ENCODE measurements at places on chromosomes 1 and 21. TPM values are rescaled to one million over a fixed set of nuclear protein-coding genes. Genes with fewer than 3 reads are reported as not detected.

- DNase-seq = no peak
These were observed 10.5 kb downstream of the YY1AP1 start for GRCh38 chr1:155678027-155678426.

DNA sequence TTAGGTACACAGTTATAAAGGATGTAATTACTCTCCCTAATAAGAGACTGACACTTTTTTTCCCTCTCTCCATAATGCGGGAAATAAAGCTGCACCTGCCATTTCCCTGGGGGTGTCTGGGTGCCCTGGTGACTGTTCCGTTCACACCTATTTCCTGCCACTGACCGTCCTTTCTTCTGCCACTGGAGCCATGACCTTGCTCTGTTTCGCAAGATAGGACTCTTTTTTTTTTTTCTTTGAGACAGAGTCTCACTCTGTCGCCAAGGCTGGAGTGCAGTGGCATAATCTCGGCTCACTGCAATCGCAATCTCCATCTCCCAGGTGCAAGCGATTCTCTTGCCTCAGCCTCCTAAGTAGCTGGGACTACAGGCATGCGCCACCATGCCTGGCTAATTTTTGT lies 66.1 kb upstream of the SERBP1 start:
- DNase-seq = no peak

DNA sequence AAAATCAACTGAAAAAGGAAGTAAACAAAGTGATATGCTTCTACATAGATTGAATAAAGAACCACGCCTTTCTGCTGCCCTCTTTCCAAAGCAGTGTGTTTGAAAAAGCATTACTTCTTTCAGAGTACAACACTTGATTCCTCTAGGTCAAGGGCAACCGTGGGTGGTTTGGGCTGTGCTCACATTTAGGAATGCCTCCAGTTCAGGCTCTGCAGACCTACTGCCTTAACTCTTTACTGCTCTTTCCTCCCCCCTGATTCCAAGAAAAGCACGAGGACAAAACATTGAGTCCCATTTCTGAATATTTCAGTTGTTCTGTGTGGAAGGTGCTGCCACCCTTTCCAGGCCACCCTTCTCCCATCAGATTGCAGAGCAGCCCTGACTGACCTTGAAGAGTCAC lies 45.2 kb downstream of the ADAMTS1 start:
- no peak for DNase-seq

- DNase-seq = no peak
These were observed 52.8 kb upstream of the GNG4 start for GRCh38 chr1:235702412-235702811.

RXFP4 gene
- not detected for total RNA-seq

DNA sequence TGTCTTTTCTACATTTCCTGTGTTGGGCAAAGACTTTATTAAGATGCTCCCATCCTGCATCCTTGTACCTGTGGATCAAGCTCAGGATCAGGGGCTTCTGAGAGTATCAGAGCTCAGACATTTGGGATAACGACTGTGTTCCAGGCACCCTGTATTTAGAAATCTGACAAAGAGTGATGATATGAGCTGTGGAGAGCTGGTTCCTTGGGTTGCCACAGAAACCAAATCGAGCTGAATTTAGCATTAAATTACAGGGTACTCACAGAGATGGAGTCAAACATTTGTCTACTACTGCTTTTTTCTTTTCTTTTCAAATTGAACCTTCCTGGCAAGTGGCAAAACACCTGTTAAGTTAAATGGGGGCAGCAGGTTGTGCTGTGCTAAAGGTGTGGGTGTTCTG lies 110.6 kb downstream of the XCL2 start:
- no peak for DNase-seq

DNA sequence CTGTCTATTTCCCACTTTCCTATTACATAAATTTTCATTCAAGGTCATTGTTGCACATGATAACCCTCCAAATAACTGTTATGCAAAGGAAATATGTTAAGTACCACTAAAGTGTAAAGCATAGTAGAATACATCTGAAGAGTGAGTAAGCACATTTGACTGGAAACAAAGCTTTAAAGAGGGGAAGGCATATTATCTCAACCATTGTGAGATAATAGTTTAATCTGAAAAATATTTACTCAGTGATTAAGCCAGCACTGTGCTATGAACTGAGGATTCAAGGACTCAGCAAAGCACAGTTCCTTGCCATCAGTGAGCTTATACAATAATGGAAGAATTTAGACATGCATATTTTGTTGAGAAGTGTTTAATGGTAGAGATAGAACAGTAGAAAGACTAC lies 127.4 kb downstream of the HMCN1 start:
- peak; percentile 66 for DNase-seq

RNF186 gene
- not detected for total RNA-seq

GRCh38 chr1:242854466-242854865 lies 330.0 kb upstream of the PLD5 start:
- no peak for DNase-seq

GRCh38 chr1:55073187-55073916 lies 34.0 kb downstream of the PCSK9 start:
- DNase-seq = no peak

DNA sequence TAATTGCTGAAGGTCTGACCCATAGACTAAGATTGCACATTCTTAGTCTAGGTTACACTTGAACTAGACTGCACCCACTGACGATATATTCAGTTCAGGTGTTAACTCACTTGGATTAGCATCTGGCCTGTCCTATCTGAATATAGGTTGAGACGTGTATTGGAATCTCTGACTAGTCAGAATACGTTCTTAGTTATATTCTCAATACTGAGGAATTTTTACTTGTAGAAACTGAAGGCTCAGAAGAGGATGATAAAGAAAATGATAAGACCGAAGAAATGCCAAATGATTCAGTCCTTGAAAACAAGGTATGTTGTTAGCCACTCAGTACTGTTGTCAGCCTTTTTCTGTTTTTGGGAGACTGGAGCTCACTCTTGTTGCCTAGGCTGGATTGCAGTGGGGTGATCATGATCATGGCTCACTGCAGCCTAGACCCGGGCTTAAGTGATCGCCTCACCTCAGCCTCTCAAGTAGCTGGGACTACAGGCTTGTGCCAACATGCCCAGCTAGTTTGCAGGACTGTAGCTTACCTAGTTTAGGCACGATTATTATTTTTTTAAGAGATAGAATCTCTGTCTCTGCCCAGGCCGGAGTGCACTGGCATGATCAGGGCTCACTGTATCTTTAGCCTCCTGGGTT lies 10.8 kb downstream of the CCDC17 start:
- no peak for DNase-seq

DNA sequence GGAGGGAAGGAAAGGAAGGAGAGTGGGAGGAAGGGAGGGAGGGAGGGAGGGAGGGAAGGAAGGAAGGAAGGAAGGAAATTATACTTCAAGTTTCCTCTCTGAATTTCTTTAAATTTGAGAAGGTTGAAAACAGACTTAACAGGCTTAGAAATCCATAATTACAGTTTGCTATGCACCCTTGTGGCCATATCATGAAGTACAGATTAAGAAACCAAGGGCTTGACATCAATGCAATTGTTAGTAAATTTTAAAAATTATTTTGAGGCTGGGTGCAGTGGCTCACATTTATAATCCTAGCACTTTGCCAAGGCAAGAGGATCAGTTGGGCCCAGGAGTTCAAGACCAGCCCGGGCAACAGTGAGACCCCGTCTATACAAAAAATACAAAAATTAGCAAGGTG lies 14.4 kb downstream of the ANP32E start:
- DNase-seq = no peak

DNA sequence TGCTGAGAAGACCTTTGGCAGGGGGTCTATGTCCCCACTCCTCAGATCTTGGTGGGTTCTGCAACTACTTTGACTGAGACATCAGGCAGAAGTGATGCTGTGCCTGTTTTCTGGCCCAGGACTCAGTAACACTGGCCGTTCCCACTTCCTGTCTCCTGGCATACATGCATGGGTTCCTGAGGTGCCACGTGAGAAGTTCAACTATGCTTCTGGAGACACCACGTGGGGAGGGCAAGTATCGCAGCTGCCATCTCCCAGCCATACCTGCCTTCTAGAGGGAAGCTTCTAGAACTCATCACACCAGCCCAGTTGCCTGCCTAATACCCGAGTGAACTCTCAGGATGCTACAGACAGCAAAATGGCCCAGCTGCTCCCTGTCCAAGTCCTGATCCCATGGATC lies 65.8 kb downstream of the TRABD2B start:
- no peak for DNase-seq

DNA sequence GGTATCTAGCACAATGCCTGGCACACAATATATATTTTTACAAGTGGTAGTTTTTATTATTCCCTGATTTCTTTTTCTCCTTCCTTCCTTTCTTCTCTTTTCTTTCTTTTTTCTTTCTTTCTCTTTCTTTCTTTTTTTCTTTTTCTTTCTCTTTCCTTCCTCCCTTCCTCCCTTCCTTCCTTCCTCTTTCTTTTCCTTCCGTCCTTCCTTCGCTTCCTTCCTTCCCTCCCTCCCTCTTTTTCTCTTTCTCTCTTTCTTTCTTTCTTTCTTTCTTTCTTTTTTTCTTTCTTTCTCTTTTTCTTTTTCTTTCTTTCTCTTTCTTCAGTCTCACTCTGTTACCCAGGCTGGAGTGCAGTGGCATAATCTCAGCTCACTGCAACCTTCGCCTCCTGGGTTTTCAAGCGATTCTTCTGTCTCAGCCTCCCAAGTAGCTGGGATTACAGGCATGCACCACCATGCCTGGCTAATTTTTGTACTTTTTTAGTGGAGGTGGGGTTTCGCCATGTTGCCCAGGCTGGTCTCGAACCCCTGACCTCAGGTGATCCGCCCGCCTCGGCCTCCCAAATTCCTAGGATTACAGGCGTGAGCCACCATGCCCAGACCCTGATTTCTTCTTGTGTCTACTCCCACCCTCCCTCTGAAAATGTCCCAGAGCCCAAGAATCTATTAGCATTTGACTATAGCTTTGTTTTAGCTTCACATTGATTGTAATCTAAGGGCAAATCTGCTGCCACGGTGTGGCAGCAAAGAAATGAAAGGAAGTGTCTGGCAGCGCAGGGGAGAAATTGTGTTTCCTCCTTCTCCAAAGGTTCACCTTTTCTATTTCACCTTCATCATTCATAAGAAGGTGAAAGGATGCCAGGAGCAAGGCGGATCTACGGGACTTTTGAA lies 19.9 kb upstream of the ABCB10 start:
- DNase-seq = no peak

AMY1A gene
- total RNA-seq = not detected

GRCh38 chr21:43645136-43645891 lies 14.0 kb downstream of the HSF2BP start:
- peak; percentile 59 for DNase-seq

TOR1AIP1 gene
- 20.9 TPM for total RNA-seq

PTCH2 gene
- total RNA-seq = not detected

- DNase-seq = no peak
These were observed 401 bp downstream of the ITLN1 start for GRCh38 chr1:160884579-160884978.

GRCh38 chr1:201602413-201603265 lies 63.7 kb downstream of the NAV1 start:
- peak; percentile 86 for DNase-seq

DNA sequence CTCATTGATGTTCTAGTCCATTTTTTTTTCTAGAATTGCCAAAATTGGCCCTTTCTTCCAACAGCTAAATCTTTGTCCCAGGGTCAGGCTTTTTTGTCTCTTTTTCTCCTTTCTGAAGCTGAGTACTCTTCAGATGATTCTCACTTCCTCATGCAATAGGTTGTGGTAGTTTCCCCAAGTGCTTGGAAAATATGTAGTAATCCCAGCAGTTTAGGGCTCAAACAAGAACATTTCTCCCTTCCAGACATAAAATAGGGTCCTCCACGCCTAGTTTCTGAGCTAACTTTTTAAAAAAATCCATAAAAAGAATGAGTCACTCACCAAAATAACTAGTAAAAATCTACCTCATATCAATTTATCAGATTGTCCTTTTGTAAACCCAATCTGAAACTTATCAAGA lies 10.0 kb upstream of the MCOLN3 start:
- no peak for DNase-seq

DNA sequence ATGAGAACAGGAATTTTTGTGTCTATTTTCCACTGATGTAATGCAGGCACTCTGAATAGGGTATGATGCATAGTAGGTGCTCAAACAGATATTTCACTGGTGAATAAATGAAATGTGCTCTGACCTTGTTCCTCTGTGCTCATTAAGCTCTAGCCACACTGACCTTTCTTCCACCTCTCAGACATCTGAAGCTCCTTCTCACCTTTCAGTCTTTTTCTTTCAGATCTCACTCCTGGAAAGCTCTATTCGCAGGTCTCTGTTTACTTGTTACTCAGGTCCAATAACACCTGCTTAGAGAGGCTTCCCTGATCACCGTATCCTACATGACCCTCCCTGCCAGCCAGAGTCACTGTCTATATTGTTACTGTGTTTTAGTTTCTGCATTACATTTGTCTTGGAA lies 59.2 kb upstream of the IVNS1ABP start:
- no peak for DNase-seq

CFAP74 gene
- not detected for total RNA-seq
